Daoy (cell line): ENCODE measurements at places on chromosomes 6 and 20. TPM values are rescaled to one million over a fixed set of nuclear protein-coding genes. Genes with fewer than 3 reads are reported as not detected.

TP53TG5 gene
- not detected in 2 replicates for total RNA-seq

- no peak for DNase-seq
Observed at GRCh38 chr6:166029506-166029905, 138.1 kb downstream of the TBXT start.

GRCh38 chr6:165973473-165973872 is 194.2 kb downstream of the TBXT start:
- no peak for DNase-seq

GRCh38 chr6:11212664-11213063 is 19.8 kb downstream of the NEDD9 start:
- no peak for DNase-seq

DNA sequence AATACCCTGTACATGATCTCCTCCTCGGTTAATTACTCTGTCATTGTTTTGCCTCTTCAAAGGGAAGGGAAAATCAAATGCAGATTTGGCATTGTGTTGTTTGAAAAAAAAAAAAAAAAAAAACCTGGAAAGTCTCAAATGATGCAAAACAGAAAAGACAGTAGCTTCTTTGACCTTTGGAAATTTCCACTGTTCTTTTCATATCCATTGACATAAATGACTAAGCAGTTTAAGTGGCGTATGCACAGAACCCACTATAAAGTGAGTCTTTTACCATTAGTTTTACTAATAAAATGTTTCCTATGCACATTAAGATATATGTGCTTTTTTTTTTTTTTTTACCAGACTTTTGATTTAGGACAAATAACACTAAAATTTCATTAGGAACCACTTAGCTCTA is 704.3 kb downstream of the TFAP2A start:
- no peak for DNase-seq
